ENCODE measurements at places on chromosomes 11 and 22.

DNA sequence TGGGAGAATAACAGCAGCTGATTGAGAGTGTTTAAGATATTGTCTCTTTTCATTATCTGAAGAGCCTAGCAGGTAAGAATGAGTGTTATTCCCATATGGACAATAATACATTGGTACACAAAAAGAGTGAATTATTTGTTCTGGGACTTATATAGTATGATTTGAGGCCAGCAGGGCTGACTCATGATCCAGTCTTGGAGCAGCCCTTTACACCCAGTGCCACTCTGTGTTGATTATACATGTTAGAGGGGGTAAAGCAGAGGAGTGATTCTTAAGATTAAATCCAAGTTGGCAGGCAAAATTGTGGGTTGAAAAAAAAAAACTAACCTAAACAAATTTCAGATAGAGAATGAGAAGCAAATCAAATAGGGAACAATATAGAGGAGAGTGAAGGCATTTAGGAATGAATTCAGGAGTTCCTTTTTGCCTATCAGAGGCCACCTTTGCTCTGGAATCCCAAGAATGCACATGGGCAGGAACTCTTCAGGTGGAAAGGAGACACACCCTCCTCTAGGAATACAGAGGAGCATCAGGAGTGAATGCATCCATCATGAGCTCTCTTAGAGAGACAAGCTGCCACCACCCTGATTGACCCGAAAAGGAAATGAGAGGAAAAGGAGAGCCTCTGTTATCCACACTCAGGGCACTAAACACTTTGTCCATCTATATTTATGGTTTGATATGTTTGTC lies 19.2 kb upstream of the MRGPRX1 start:
- ATAC-seq: no peak

- ATAC-seq: no peak
Measured at GRCh38 chr11:16114431-16114830, 241.9 kb downstream of the SOX6 start.

DNA sequence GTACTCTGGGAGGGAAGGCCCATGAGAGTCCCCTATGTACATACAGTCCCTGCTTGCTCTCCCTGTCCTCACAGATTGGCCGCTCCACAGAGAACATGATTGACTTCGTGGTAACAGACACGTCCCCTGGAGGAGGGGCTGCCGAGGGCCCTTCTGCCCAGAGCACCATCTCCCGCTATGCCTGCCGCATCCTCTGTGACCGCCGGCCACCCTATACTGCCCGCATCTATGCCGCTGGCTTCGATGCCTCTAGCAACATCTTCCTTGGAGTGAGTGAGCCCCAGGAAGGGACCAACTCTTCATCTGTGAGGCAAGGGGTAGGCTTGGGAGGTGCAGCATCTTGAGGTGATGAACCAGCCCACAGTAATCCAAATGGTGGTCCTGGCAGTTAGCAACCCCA lies 6.5 kb downstream of the PELI3 start:
- ATAC-seq: no peak

GRCh38 chr11:79400717-79401330 lies 40.0 kb downstream of the TENM4 start:
- ATAC-seq: peak; percentile 97

GRCh38 chr22:46070803-46071450 lies 79.4 kb upstream of the PPARA start:
- ATAC-seq: peak; percentile 1

- ATAC-seq: no peak
Measured at GRCh38 chr11:66728693-66729385, at the start of gene SPTBN2. Gene SPTBN2, minus strand, starts transcription at chr11:66729216. Its CDS starts 7,976 bp downstream, at chr11:66721240.

GRCh38 chr11:9796266-9796665 lies 132.4 kb downstream of the SWAP70 start:
- ATAC-seq: no peak

GRCh38 chr11:130383344-130384211 lies 44.8 kb downstream of the ADAMTS8 start:
- ATAC-seq: peak; percentile 92

DNA sequence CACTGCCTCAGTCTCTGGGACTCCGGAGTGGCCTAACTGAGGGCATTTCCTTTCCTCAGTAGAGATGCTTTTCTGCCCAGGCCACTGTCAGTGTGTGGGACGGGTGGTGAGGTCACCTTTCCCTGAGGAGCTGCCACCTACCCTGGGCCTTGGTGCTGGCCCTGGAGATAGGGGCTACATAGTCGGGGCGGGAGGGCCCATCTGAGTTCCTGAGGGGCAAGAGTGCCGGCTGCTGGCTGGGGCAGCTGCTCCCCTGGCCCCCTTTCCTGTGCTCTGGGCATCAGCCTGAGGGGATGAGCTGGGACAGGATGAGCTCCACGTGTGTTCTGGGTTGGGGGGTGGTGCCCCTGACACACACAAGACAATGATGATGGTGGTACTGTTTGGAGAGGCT lies 5.4 kb downstream of the KCNC1 start:
- no peak for ATAC-seq
